ENCODE measurements at places on chromosomes 4 and X.
A peak's percentile ranks its signal among the peaks of the same experiment; 100 is the strongest.

GRCh38 chr4:175143116-175143515 is 225.0 kb downstream of the ADAM29 start:
- DNase-seq: no peak

GRCh38 chr4:111127841-111128240 is 505.0 kb upstream of the PITX2 start:
- no peak for DNase-seq

- DNase-seq: no peak
Measured at GRCh38 chr4:126976850-126977632, 655.7 kb upstream of the INTU start.

- DNase-seq: no peak
Measured at GRCh38 chrX:102832661-102833060, 104.4 kb upstream of the RAB40AL start.

DNA sequence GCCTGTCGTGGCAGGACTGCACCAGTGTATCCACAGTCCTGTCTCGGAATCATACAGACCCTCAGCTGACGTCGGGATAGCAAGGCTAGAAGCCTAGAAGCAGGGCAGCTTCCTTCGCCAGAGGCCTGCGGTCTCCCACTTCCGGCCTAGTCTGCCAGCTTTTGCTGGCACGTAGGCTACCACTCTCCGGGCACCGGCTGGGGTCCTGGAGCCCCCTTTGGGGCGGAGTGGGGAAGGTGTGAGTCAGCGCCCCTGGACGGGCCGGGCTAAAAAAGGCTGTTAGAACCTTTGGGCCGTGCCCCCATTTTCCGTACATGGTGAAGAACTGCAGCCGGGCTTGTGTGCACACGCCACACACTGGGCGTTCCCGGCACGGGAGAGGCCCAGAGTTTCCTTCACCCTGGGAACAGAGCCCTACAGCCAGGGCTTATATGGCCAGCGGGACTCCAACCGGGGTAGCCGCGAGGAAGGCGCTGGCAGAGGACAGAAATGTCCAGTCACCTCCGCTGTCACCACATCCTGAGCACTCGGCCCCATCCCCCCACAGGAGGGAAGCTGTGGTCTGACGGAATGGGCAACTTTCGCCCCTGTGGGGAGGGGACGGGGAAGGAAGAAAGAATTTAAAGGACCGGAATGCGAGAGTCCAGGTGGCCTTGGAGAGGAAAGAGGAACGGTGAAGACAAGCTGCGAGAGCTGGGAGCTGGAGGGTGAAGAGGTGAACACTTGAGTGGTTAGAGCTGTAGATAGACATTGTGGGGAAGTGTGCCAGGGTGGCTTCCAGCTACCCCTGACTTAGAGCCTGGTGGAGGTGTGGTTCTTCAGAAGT is 4.6 kb downstream of the MAGIX start:
- DNase-seq: peak; percentile 79

DNA sequence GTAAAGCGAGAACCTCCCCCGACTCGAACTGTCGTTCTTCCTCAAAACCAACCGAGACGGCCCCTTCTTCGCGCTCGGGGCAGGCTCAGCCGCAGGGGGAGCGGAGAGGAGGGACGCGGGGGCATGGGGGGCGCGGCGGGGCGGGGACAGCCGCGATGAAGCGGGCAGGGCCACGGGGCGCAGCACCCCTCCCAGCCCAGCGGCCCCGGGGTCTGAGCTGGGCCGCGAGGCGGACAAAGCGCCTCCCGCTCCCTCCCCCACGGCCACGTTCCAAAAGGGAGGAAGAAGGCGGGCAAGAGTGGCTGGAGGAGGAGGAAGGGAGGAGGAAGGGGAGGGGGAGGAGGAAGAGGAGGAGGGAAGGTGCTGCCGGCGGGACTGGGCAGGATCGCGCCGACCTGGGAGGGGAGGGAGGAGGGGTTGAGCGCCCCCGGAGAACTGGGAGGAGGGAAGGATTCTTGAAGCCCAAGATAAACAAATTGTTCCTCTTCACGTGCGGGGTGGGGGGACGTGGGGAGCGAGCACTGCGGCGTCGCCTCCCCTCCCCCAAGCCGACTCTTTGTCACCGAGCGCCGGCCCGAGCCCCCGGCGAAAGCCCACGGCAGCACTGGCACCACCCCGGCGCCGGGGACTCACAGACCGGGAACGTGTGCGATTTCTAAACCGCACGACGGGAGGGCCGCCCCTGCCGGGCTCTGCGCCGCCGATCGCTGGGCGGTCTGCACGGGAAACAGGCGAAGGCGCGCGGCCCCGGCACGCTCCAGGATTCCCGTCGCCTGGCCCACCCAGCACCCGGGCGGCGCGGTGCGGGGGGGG is 2.9 kb downstream of the MAML3 start:
- DNase-seq: peak; percentile 84

- DNase-seq: no peak
Measured at GRCh38 chr4:47221721-47222120, 190.4 kb downstream of the GABRB1 start.

- no peak for DNase-seq
Measured at GRCh38 chrX:10981506-10981905, 129.6 kb upstream of the HCCS start.
